Right renal cortex interstitium (tissue), 3 donors: ENCODE measurements at places on chromosomes 13 and 19. TPM values are rescaled to one million over a fixed set of nuclear protein-coding genes. Genes with fewer than 3 reads are reported as not detected.

The ANKRD24 gene
- polyA plus RNA-seq, result 0.76 TPM

The SYNGR4 gene
- 0.46 TPM for polyA plus RNA-seq

The APC2 gene
- polyA plus RNA-seq, result 1.0 TPM

The IGLON5 gene
- 3.7 TPM for polyA plus RNA-seq

The SIGLEC12 gene
- not detected for polyA plus RNA-seq

The RNF17 gene
- not detected for polyA plus RNA-seq

The FSD1 gene
- 5.0 TPM for polyA plus RNA-seq
